A375 (cell line): ENCODE measurements at places on chromosomes 12 and 14. TPM values are rescaled to one million over a fixed set of nuclear protein-coding genes. Genes with fewer than 3 reads are reported as not detected.

The TDRD9 gene
- total RNA-seq: not detected in 2 replicates

The C1S gene
- 1.2 and 4.3 TPM in 2 replicates for total RNA-seq

The KRT85 gene
- not detected in 2 replicates for total RNA-seq

The ITGB7 gene
- 2.2 and 5.1 TPM in 2 replicates for total RNA-seq

The SMIM41 gene
- 0.58 and 0.72 TPM in 2 replicates for total RNA-seq

The IGFBP6 gene
- 321 and 347 TPM in 2 replicates for total RNA-seq

The CD69 gene
- total RNA-seq: not detected in 2 replicates

The MAP4K5 gene
- total RNA-seq: 36.4 and 44.5 TPM in 2 replicates

The HHIPL1 gene
- not detected in 2 replicates for total RNA-seq

The HOXC9 gene
- 8.4 and 11.2 TPM in 2 replicates for total RNA-seq

The SPATA7 gene
- 3.3 TPM in 2 replicates for total RNA-seq

The DLGAP5 gene
- 22.5 and 27.4 TPM in 2 replicates for total RNA-seq

The ANO2 gene
- 0.21 and 0.72 TPM in 2 replicates for total RNA-seq

The RNASE2 gene
- total RNA-seq: not detected in 2 replicates

The USP44 gene
- total RNA-seq: 0.24 and 0.45 TPM in 2 replicates

The OVCH1 gene
- total RNA-seq: not detected in 2 replicates

The KRT7 gene
- 31.9 and 37.9 TPM in 2 replicates for total RNA-seq

The DEGS2 gene
- not detected in 2 replicates for total RNA-seq

The HSPA2 gene
- total RNA-seq: 2.7 and 4.5 TPM in 2 replicates

The TAS2R20 gene
- total RNA-seq: 0.24 and 0.91 TPM in 2 replicates

The GATC gene
- total RNA-seq: 17.7 and 24.7 TPM in 2 replicates

The TAS2R7 gene
- total RNA-seq: not detected in 2 replicates

The MYF6 gene
- total RNA-seq: not detected in 2 replicates

The GDF3 gene
- not detected in 2 replicates for total RNA-seq

The TMCC3 gene
- total RNA-seq: 3.5 and 4.0 TPM in 2 replicates

The TEX52 gene
- total RNA-seq: not detected in 2 replicates

The SDS gene
- not detected in 2 replicates for total RNA-seq

The GPR68 gene
- not detected in 2 replicates for total RNA-seq

The PTCSC3 gene
- not detected in 2 replicates for total RNA-seq

The SLIRP gene
- total RNA-seq: 740 and 806 TPM in 2 replicates

The SIRT4 gene
- total RNA-seq: 0.80 and 1.3 TPM in 2 replicates

The CFAP251 gene
- 1.4 and 2.6 TPM in 2 replicates for total RNA-seq

The STYK1 gene
- total RNA-seq: 0.29 and 0.87 TPM in 2 replicates

The TMEM106C gene
- 92.5 and 93.2 TPM in 2 replicates for total RNA-seq

The PCNX4 gene
- total RNA-seq: 31.7 and 41.2 TPM in 2 replicates

The OTX2 gene
- not detected in 2 replicates for total RNA-seq

The DYRK2 gene
- 38.9 and 42.0 TPM in 2 replicates for total RNA-seq

The SPATS2 gene
- total RNA-seq: 13.0 and 15.8 TPM in 2 replicates

The CYP27B1 gene
- total RNA-seq: 16.1 and 17.0 TPM in 2 replicates

The ATP6V1D gene
- 65.9 and 78.8 TPM in 2 replicates for total RNA-seq

The CLEC4D gene
- not detected in 2 replicates for total RNA-seq

The KCNH3 gene
- 2.1 and 3.2 TPM in 2 replicates for total RNA-seq

The PPP1R1A gene
- not detected in 2 replicates for total RNA-seq

The CCDC184 gene
- 0.53 and 0.82 TPM in 2 replicates for total RNA-seq

The OASL gene
- 0.87 and 1.2 TPM in 2 replicates for total RNA-seq

The CABP1 gene
- not detected in 2 replicates for total RNA-seq

The DACT1 gene
- total RNA-seq: 1.5 and 2.8 TPM in 2 replicates

The LRFN5 gene
- 0.04 and 0.24 TPM in 2 replicates for total RNA-seq
